Suppressor macrophage (primary cell): ENCODE measurements at places on chromosomes 13 and 19.

DNA sequence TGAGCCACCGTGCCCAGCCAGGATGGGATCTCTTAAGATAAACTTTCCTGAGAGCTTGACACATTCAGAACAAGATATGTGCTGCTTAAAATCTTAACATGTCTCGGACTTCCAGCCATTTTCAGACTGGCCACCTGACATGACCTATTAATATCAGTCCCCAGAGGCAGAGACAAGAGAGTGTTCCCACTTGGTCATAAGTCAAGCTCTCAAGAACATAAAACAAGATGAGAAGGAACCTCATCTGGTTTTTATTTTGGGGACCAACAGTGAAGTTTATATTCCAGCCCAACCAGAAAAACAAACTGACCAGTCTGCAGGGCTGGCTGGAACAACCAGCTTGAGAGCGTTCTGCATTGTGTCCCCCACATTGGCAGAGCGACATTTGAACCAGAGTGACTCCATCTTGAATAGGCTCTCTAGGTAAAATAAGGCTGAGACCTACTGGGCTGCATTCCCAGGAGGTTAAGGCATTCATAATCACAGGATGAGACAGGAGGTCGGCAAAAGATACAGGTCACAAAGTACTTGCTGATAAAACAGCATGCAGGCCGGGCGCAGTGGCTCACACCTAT, 21.8 kb upstream of the PLEKHF1 start:
- no peak for DNase-seq

- DNase-seq, result no peak
Observed at GRCh38 chr19:54428323-54429175, 13.3 kb downstream of the TTYH1 start.

- DNase-seq, result no peak
Observed at GRCh38 chr19:8639821-8640401, 9.5 kb downstream of the NFILZ start.

GRCh38 chr13:74667656-74668203, 533.5 kb upstream of the KLF12 start:
- no peak for DNase-seq

DNA sequence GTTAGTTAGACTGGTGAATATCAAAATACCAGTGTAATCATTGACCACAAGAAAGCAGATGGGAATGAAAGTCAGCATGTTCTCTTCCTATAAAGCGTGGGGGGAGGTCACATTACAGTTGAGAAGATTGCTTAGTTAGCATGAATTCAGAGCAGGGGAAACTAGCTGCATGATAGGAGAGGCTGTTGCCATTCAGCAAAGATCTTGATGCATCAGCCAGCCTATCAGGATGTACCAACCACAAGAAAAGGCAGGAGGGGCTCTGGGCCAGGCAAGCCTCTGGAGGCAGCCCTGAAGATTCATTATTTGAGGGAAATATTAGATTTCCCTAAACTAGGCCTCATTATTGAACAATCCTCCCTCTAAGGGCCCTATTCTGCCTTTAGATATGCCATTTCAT, 5.0 kb upstream of the MTMR6 start:
- DNase-seq, result peak; percentile 77

DNA sequence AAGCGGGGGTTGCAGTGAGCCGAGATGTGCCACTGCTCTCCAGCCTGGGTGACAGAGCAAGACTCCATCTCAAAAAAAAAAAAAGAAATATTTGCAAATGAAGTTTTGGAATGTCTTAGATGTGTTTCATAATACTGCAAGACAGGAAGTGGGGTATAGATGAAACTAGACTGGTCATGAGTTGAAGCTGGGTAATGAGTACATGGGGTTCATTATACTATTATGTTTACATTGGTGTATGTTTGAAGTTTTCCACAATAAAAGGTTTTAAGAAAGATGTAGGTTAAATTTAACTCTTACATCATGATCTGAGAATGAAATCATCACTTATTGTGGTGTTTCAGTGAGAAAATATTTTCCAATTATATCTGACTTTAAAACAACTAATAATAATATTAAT, 19.0 kb downstream of the FNDC3A start:
- peak; percentile 57 for DNase-seq

DNA sequence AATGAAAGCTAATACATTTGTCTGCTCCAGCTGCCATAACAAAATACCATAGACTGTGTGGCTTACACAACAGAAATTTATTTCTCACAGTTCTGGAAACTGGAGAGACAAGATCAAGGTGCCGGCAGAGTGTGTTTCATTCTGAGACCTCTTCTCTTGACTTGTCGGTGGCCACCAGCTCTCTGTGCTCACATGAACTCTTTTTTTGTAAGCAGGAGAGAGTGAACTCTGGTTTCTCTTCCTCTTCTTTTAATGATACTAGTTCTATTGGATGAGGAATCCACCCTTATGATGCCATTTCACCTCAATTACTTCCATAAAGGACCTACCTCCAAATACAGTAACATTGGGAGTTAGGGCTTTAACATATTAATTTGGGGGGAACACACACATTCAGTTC, 11.7 kb downstream of the KCTD12 start:
- peak; percentile 74 for DNase-seq

GRCh38 chr19:57653689-57654088, 15.0 kb upstream of the ZSCAN4 start:
- no peak for DNase-seq

DNA sequence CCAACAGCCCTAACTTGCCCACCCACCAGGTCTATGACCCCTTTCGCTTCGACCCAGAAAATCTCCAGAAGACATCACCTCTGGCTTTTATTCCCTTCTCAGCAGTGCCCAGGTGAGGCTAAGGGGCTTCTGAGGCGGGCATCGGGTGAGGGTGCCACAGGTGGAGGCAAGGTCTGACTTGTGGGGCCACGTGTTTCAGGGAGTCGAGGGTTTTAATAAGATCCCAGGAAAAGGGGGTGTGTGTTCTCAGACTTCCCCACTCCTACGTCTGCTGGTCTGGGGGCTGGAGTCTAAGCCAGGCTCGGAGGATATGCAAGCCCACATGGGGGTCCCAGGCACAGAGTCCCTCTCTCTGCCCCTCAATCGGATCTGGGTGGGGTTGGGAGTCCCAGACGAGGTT, 30.9 kb upstream of the CYP4F8 start:
- DNase-seq, result no peak

GRCh38 chr13:41942462-41943094, 18.3 kb downstream of the VWA8 start:
- DNase-seq, result no peak

DNA sequence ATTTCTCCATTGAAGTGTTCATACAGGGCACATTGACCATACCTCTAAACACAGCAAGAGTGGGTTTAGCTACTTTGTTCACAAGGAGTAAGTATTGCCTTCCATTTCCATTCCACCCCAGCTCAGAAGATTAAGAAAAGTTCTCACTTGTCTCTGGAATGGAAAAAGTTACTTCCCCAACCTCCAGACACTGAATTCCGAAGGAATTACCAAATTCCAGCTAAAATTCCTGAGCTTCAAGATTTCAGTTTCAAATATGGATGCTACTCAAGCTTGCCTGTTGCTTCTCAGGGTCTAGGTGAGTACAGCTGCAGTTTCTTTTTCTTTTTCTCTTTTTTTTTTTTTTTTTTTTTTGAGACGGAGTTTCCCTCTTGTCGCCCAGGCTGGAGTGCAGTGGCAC, 33.6 kb downstream of the TEX26 start:
- no peak for DNase-seq

DNA sequence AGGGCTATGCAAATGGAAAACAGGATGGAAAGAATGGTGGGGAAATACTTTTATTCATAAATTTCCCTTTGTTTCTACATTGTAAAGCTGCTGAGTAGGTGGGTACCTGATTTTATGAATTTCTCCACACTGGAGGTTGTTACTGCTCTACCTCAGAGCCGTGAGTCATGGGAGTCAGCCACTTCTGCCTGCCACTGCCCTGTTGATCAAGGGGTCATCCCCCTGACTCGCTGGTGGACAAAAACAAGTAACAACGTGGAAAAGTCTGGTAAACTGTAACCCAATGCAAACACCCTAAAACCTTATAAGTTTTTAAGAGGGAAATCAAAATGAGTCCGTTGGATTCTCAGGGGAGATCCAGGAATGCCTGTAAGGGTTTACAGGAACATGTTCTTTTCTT, 329.5 kb downstream of the ATP8A2 start:
- DNase-seq, result no peak
